ENCODE measurements at places on chromosomes 7 and 10.

- no peak for DNase-seq
Measured at GRCh38 chr10:62588116-62588515, 213.9 kb downstream of the ZNF365 start.

DNA sequence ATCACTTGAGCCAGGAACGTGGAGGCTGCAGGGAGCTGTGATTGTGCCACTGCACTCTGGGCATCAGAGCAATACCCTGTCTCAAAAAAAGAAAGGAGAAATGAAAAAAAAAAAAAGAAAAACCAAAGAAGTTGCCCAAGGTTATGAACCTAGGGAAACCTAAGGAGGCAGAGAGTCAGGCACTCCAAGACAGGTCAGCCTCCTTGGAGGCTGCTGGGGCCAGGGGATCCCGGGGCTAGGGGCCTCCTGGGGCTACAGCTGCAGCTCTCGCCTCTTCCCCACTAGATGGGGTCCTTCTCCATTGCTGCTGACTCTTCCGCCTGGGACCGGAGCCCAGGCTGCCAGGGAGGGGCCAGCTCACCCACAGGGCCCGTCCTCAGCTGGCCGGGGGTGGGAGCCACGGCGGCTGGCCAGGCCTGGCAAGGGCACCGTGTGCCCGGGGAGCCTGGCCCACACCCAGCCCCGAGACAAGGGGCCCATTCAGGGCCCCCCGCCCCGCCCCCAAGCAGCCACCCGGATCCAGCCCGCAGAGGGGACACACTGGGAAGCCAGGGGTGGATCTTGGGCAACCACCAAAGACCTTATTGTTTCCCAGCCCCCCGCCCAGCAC, 1.7 kb upstream of the SPACDR start:
- DNase-seq = no peak

DNA sequence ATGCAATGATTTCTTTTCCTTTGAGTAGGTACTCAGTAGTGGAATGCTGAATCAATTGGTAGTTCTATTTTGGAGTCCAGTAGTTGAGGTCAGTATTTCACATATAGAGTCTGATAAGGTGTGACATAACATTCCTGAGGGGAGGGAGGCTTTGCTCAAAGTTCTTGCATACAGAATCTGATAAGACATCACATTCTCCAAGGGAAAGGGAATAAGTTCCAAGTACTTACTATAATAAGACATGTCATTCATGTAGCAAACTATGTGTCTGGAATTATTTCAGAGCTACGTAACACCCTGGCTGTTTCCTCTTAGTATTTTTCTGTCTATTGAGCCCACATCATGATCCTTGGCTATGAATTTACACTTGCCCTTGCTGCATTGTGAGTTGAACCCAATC, 74.3 kb upstream of the POM121L12 start:
- no peak for DNase-seq

- DNase-seq = no peak
Measured at GRCh38 chr7:4771737-4772136, 3.7 kb upstream of the AP5Z1 start.

GRCh38 chr7:40587419-40587818, 452.6 kb downstream of the SUGCT start:
- no peak for DNase-seq

DNA sequence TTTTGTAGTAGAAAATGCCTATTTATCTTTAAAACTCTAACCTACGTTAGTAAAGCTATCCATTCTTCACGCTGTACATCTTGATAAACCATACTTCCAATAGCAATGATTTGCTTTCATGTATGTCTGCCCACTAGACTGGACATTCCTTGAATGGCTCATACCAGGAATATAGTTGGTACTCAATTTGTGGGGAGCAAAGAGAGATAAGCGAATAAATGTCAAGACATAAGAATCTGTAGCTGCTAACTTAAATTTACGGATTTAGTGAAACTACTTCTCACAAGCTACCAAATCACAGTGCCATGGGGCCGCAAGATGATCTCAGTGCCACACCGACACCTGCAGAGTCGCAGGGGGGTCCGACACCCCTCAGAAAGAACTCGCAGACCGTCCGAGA, 763 bp upstream of the RALA start:
- no peak for DNase-seq

DNA sequence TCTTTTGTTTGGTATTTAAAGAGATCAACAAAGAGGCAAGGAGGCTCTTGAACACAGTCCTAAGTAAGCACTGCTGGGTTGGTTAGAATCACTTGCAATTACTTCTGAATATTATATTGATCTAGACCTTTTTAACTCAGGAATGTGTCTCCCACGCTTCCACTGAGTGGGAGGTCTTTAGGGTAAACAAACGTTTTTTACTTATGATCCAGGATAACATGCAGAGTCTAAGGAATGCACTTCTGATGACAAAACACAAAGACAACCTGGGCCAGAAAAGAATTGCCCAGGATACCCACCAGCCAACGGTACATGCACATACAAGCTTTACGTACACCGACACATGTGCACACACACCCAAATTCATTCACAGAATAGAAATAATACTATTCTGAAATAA, 626.9 kb downstream of the PARD3 start:
- DNase-seq = no peak

DNA sequence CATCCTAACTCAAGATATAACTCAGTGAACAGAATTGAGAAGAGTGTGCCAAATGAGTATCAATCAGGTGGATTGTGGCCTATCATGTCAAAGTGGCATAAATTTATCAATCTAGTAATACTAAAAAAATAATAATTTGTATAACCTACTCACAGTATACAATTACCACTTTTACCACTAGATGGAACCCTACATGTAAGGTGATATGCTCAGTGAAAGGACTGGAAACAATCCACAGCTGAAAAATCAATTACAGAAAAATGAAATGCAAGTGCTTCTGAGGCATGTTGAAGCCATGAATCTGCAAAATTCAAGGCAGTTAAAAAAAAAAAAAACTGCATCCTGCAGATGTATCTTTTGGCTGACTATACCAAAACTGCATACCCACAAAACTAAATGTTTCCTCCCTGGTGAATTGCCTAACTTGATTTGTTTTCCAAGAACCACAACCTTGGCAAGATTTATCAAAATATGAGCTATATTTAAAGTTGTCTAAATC, 13.9 kb downstream of the ARHGAP19 start:
- DNase-seq = peak; percentile 94

DNA sequence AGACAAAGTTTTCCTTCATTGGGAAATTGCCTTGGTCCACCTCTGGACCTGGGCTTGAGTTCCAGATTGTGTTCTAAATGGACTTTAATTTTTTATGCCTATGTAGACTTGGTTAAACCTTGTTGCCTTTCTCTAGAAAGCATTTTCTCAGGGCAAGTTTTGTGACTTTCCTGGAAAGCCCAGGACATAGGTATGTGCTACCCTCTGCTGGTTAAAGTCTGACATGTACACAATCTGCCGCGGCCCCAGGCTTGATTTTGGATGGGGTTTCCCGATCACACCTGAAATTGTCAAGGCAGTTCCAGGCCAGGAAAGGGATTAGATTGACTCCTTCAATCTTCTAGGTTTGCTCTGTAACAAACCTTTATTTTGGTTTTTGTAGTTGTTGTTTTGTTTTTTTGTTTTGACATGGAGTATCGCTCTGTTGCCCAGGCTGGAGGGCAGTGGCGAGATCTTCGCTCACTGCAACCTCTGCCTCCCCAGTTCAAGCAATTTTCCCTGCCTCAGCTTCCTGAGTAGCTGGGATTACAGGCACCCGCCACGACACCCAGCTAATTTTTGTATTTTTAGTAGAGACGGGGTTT, 14.1 kb upstream of the AKR1B10 start:
- DNase-seq = no peak

DNA sequence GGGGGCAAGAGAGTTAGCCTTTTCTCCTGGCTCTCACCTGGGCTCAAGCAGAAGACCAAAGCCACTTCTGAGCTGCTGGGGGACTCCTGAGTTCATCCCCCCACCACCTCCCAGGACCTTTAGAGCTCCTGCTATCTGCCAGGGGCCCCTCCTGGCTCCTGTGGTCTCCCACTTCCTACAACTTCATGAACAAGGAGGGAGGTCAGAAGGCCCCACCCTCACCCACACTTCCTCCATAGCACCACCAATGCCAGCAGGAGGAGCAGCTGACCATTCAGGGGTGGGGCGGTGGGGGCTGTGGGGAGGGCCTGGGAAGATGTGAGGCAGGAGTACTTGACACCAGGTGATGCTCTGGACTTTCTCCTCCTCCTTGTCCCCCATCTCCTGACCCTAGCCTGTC, 32.6 kb upstream of the ADCYAP1R1 start:
- DNase-seq = no peak

DNA sequence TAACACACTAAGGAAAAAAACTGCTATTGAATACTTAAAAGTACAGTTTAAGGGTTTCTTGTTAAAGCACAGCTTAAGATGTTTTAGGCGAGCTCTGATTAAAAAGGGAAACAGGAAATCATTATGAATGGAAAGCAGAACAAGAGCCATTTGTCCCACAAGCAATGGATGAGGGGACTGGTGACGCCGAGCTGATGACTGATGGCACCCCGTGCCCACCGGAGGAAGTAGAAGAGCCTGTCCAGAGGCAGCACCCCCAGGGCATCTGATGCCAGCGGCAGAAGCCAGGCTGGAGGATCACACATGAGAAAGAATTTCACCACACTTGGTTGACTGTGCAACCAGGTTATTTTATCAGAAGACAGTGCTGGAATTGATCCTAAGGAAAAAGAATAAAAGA, 15.0 kb upstream of the INSIG1 start:
- DNase-seq = no peak

Data from AG09309 (cell line).